ENCODE measurements at places on chromosomes 1 and 21.

DNA sequence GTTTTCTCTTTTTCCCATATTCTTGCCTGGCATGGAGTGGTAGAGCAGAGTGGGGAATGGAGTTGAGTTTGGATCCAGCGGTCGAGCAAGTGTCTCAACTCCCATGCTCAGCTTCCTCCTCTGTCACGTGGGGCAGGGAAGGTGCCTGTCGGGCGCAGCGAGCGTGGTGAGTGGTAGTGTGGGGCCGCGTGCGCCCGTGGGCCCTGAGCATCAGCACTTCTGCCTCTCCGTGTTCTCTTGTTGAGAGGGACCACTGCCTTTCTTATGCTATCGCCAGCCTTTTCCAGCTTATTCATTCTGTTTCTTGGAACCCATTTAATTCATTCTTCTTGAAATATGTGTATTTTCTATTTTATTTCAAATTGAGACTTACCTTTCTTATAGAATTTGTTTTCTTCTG, 65.1 kb downstream of the ADARB1 start:
- DNase-seq = no peak

GRCh38 chr1:28354121-28354520, 15.4 kb upstream of the PHACTR4 start:
- DNase-seq = no peak

DNA sequence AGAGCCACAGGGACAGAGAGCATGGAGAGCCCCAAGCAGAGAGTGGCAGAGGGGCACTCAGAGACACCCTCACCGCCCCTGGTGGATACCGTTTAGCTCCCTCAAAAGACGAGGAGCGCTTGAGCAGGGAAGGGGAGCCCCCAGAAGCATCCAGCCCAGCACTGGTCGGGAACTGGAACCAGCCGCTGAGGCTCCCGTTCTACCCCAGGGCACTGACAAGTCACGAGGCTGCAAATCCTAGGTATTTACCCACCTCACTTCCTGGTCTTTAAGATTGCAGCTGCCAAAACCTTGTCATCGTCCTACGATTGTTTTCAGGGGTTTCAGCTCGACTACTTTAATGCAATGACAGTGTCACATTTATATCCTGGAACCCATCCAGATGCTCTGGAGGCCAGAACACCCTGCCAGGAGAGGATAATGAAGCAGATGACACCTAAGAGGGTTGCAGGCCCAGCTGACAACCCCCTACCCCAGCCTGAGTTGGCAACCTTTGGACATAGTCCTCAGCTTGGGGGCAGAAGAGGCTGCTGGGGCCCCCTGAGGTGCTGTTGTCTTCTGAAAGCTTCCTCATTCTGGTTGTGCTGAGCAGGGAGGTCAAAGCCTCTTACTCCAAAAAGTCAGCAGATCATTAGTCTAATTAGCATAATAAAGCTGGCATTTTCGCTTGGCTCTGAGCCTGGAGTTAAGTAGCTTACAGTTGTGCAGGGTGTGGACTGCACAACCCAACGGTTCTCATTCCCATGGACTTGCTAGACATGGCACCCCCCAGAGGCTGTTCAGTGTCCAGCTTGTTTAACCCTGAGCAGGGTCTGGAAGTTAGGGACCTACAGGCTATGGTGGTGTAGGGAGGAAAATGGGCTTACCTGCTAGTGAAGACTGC, 20.6 kb upstream of the BACE2 start:
- no peak for DNase-seq

DNA sequence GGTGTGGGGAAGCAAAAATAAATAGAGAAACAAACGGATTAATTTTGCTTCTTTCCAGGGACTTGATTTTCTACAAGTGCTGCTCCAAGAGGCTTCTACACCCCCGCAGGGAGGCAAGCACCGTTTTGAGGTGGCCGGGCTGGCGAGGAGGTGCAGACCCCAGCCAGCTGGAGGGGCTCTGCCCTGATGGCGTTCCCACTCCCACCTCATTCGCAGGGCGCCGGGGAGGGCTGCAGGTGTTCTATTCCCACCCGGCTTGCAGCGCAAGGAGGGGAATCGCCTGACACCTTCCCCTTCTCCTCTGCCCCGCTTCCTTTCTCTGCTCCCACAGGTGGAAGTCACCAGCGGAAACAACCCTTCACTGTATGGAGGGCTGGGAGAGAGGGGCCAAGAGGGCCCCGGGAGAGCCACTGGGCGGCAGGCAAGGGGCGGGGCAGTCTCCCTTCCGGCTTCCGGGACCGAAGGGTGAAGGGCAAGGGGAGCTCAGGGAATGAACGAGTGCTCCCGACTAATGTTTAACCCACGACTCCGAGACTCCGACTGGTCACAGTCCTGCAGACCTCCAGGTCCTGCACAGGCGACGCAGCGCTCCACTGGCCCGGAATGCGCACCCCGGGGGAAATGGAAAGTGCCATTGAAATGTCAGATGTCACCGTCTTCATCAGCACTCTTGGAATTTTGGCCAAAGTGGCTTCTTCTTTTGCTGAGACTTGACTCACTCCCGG, 29.1 kb downstream of the TEX35 start:
- peak; percentile 85 for DNase-seq

GRCh38 chr1:204615881-204616280, 69.7 kb downstream of the LRRN2 start:
- DNase-seq = no peak

DNA sequence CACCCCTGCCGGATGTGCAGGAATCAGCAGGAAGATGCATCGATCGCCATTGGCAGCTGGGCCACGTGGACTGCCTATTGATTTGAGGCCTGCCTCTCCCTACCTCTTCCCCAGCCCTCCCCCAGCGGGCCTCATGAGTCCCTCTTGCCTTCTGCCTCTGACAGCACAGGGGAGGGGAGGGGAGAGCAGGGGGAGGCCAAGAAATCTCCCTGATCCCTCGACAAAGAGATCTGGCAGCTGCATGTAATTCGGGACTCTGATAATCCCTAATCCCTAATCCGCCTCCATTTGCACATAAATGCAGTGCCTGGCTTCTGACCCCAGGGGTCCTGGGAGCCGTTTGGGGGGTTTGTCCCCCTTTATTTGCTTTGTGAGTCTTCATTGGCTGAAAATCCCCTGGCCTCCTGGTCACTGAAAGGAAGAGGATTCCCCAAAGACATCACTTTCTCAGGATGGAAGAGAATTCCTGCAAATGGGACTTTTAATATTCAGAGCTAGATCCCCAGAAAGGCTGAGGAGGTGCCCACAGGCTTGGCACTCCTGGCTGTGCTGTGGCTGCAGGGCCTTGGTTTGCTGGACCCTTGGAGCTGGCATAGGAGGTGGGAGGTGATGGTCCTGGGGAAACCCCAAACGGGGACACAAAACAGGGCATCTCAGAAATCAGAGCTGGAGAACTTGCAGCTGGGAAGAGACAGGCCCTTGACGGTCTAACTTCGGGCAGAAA, 239.4 kb upstream of the POU3F1 start:
- no peak for DNase-seq

- no peak for DNase-seq
These were observed 16.3 kb downstream of the PIK3C2B start for GRCh38 chr1:204478172-204478899.

DNA sequence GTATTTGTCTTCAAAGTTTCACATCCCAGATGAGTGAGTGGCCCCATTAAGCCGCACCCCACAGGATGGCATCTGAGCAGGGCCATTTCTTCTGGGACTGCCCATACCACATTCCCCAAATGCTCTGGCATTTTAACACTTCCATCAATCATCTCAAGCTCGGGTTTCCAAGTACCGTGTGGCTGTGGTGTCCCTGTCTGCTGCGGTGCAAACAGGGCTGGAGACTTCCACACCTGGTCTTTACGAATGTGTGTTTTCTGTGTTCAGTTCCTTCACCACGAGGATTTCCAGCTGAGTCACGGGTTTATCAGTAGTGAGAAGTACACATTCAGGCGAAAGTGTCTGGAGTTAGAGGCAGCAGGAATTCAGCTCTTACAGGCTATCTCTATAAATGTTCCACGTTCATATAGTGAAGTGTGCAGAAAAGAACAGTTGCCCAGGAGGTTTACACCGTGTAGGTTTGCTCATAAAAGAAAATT, 195.2 kb downstream of the RHOU start:
- DNase-seq = no peak

GRCh38 chr1:98896711-98897445, 107.8 kb downstream of the PLPPR5 start:
- DNase-seq = no peak

DNA sequence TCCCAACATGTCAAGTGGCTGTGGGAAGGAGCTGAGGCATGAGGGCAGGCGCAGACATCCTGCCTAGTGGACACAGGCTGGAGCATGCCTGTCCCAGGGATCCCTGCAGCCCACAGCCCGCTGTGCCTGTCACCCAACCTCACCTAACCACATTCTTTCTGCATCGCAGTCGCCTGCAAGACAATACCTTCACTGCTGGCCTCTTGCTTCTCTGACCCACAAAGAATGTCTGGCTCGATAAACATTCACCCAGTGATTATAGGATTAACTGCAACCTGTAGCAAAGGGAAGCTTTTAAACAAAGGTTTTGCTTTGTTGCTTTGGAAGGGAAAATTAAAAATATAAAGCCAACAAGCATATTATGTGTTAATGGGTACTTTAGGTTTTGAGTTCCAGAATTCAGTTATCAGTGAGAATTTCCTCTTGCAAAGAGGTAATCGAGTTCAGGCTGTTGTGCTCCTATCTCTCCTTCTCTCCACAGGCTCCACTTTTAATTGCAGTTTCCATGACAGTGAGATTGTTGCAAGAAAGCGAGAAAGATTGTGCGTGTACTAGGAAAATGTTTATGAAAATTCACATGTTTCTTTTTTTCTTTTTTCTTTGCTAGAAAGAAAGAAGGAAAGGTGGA, 40.0 kb upstream of the ZNF648 start:
- no peak for DNase-seq

GRCh38 chr1:53826367-53826766, 11.7 kb downstream of the NDC1 start:
- no peak for DNase-seq

GRCh38 chr1:56575865-56576264, 3.5 kb downstream of the PLPP3 start:
- no peak for DNase-seq

GRCh38 chr1:215905493-215906115, 338.5 kb downstream of the KCTD3 start:
- no peak for DNase-seq

DNA sequence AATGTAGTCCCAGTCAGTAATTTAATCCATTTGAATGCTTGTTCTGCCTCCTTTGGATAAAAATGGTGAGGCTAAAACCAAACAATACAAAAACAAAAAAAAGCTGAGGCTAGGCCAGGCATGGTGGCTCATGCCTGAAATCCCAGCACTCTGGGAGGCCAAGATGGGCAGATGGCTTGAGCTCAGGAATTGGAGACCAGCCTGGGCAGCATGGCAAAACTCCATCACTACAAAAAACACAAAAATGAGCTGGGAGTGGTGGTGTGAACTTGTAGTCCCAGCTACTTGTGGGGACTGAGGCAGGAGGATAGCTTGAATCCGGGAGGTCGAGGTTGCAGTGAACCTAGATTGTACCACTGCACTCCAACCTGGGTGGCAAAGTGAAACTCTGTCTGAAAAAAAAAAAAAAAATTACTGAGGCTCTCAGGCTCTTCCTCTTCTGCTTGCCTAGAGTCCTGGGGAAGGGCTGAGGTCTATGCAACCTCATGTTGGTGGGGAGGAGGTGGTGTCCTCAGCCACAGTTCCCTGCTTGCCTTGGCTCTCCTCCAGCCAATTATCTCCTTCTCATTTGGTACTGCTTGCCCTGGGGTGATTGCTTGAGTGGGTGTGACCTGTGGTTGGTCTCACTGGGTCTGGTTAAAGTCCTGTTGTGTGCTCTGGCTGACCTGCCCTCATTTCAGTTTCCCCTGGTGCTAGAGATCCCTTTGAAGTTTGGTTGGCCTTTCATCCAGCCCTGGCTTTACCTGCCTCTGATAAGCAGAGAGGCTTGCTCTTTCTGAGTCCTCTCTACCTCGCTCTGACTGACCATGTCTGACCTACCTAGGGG, 20.9 kb downstream of the S1PR1 start:
- peak; percentile 56 for DNase-seq

GRCh38 chr1:17120962-17121837, 1.9 kb upstream of the PADI2 start:
- no peak for DNase-seq

DNA sequence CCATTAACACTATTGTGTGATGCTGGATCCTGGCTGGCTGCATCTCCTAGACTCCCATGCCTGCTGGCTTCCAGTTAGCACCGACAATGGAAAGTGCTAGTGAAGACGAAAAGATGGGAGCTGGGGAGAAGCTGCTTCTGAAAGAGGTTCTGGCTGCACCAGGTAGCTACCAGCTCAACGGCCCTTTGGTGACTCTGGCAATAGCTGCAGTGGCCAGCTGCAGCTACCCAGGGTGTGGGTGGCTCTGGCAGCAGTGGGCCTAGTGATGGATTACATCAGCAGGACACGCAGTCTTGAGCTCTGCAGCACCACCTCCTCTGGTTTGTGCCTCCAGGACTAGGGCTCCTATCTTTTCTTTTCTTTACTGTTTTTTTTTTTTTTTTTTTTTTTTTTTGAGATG, 662.6 kb downstream of the MATN1 start:
- DNase-seq = no peak

DNA sequence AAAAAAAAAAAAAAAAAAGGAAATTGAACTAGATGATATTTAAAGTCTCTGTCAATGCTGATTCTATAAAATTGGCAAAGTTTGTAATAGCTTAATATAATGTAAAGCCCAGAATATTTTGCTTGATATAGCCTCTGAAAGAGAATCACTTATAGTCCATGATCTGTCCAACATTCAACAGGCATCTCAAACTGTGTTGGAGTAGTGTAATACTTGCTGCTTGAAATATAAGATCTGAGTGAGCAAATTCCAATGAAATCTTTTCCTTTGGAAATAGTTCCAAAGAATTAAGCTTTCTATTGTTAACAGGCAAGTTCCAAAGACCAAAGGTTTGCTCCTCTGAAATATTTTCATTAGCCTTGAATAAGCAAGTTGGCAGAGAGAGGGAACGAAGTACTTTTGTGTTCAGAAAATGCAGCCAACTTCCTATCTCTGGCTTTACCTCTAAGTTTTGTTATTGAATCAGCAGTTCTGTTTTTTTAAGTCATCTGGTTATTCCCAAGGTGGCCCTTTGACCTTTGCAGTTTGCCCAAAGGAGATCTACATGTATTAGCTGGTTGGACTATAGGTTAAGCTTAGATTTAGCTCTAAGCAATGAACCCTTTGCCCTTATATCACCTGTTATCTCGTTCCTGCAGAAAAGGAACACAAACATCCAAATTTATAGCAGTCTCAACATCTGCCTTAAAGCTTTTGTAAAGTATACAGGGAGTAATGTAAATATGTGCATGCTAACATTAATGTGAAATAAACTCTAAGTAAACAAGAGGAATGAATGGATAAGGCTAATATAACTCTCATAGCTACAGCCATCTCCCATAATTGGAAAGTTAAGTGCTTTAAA, 24.4 kb upstream of the CEP350 start:
- no peak for DNase-seq

DNA sequence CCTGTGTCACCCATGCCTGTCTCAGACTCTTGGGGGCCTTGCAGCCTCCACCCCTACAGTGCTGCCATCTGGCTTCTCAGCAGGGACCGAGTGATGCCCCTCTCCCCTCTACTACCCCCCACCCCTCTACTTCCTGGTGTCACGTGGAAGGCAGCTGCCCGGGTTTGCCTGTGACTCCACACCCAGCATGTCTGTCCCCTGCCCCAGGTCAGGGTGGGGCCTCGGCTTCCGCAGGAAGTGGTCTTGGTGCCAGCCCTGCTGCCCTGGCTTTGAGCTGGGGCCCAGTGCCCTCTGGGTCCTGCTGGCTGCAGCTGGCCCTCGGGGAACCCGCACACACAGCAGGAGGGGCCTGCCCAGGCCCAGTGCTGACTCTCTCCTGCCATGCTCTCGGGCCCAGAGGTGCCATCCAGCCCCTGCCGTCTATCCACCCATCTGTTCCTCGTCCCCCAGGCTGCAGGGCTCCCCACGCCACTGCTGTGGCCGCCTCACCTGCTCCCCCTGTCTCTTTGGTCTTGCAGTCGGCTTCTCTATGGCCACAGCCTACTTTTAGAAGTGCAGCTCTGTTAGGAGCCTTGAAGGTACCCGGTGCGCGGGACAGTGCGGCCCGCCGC, 24.0 kb downstream of the PLCH2 start:
- no peak for DNase-seq
